ENCODE measurements at places on chromosomes 1 and 21.
A peak's percentile ranks its signal among the peaks of the same experiment; 100 is the strongest.

DNA sequence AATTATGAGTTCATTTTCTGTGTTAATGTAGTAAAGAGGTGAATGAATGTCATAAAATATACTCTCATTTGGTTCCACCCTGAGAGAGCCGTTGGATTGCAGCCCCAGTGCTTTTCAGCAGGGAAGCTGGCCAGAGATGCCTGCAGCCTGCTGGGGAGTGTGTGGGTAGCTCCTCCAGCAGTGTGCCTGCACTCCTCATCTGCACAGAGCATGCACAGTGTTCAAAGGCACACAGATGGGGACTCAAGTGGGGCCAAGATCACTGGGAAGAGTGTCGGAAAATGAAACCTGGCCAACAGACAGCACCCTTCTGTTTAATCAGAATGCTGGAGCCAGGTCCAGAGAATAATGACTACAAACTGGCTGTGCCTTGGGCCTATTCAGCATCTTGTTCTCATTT, 206.8 kb downstream of the ST6GALNAC3 start:
- no peak for DNase-seq

- DNase-seq, result no peak
Measured at GRCh38 chr1:70324683-70325082, 29.8 kb downstream of the ANKRD13C start.

DNA sequence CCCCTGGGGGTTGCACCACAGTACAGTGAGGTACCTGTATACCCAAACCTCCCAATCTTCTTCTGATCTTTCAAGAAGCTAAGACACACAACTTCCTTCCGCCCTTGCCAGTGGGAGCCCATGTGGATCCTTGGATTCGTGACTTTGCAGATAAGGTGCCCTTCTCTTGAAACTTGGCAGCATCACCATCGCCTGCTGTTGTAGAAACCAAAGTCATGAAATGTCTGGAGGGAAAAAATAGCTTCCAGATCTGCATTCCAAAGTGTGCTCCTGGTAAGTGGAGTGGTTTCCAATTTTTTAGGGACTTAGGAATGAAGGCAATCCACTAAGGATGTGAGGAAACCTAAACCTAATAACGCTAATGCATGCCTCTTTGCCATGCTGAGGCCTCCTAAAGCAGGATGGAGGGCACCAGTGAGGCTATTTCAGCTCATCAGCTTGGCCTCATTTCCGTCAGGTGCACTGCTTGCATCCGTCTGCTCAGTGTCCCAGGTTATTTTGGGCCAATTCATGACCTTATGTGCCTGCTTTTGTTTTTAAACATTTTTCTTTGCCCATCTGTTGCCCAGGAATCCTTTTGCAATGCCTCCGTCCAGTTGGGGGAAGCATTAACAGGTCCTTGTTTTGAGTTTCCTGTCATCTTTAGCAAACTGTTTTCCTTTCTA, 8.2 kb upstream of the EFHD2 start:
- peak; percentile 43 for DNase-seq

- DNase-seq, result no peak
Measured at GRCh38 chr1:18234790-18235242, 127.2 kb downstream of the IGSF21 start.

DNA sequence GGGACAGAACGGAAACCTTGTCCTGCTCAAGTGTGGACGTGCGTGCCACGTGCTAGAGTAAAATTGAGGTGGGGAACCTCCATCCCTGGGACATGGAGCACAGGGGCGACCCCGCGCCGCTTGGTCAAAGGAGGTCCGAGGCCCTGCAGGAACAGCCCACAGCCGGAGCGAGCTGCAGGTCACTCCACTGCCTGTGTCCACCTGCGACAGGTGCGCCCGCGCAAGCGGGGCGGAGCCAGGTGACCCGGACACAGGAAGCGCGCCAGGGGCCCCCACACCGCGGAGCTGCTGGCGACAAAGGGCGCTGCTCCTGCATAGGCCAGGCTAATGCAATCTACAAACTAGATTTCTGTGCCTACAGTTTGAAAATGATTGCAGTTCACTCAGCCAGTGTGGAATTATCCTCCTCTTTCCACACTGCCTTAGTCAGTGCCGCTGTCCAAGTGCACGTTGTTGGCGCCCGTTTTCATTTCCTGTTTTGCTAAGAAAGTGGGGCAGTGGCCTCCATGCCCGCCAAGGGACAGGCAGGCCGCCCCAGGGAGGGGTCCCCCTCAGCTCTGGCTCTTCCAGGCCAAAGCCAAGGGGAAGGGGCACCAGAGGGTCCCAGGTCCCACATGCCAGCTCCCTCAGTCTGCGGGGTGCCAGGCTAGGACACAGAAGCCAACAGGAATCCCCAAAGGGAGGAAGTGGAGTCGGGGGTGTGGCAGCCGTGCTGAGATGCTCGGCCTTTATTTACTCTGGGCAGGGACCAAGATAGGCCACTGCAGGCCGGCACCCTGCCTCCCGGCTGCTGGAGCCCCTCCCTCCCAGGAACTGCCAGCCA, 4.3 kb upstream of the NADK start:
- DNase-seq, result peak; percentile 79

- DNase-seq, result peak; percentile 54
Measured at GRCh38 chr1:214494706-214495105, 56.7 kb downstream of the PTPN14 start.

- peak; percentile 78 for DNase-seq
Measured at GRCh38 chr1:170261669-170262068, 115.9 kb downstream of the NTMT2 start.

- peak; percentile 34 for DNase-seq
Measured at GRCh38 chr1:182680901-182681567, 3.4 kb downstream of the RGS8 start.

DNA sequence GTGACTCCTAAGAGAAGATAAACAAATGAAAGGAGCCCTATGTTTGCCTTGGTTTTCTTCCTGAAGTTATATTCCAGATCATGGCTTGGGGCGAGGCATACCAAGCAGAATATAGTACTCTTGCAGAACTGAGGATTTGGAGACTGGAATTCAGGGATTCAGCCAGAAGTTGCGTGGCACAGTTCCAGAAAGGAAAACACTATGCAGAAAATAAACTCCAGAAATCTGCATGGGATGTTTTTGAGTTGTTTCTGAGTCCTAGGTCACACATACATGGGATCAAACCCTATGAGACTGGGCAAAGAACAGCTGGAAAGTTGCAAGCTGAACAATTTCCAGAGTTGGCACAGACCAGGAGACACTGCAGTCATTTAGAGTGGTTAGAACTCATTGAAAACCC, 42.9 kb upstream of the IFFO2 start:
- peak; percentile 83 for DNase-seq

DNA sequence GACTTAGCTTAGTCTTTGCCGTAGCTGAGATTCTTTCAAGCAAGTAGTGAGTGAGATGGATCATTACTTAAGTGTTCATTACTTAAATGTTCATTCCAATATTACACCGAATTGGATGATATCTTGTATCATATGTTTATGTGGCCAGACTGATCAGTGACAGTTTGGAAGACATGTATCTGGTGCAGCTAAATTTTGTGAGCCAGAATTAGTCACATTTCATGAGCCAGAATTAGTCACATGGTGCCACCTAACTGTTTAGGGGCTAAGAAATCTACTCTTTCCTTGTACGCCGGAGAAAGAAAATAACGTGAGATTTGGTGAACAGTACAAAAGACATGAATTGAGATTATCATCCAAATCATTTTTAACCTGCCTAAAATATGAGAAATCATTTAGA, 355.6 kb downstream of the USP25 start:
- DNase-seq, result no peak

DNA sequence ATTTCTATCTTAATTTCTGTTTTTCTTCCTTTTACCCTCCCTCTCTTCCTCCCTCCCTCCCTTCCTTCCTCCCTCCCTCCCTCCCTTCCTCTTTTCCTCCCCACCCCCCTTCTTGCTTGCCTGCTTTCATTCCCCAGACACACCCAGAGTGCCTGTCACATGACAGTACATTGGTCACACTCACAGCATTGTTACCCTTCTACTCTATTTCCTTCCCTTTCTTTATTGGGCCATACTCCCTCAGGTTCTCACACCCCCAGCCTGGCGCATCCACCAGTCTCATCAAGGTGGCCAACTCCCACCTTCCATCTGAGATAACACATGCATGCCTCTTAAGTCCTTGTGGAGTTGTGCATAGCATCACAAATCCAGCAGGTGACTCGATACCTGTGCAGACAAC, 10.9 kb downstream of the TMPRSS3 start:
- no peak for DNase-seq

GRCh38 chr1:207747627-207748492, 4.0 kb upstream of the CD46 start:
- no peak for DNase-seq

DNA sequence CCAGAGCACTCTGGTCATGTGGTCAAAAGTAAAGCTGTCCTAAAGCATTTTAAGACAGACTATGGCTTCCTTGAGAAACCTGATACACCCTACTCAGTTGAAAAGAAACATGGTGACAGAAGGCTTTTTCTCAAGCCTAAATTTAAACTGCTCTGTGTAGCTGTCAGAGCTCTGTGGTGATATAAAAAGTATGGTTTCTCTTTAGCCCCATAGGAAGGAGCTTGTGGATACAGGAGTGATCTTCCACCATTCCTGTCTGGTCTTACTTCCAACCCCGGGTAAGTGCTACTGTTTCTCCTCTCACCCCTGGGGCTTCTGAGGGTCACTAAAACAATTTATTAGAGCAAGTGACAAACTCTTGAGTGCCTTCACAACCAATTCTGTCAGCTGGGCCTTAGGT, 8.5 kb downstream of the TP53BP2 start:
- peak; percentile 52 for DNase-seq

DNA sequence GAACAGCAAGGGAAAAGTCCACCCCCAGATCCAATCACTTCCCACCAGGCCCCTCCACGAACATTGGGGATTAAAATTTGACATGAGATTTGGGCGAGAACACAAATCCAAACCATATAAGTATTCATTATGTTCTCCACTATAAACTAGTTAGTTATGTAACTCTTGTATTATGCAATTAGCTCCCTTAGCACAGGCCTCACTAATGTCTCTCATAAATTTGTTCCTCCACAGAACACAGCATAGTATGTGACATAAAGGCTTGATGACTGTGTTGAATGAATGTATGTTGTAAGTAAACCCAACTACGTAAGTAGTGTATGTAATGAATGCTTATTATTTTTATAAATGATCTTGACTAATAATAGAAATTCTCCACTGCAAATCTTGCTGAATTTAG, 223.3 kb upstream of the ZRANB2 start:
- DNase-seq, result no peak

- DNase-seq, result no peak
Measured at GRCh38 chr1:71634159-71634558, 553.3 kb upstream of the ZRANB2 start.

DNA sequence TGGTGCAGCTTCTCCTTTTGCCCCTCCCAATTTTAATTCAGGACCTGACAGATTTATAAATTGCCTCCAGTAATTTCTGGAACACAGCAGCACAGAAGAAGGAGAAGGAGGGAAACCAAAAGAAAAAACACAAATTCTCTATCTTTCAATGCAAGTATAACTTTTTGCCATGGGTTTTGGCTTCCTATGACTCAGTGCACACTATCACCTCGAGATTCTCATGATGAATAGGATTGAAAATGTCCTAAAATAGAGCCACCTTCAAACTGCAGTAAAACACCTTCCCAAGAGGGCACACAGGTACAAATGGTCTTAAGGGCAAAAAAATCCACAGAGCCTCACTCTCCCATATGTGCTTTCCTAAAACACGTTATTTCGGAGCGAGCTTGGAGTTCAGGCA, 113.6 kb downstream of the HLCS start:
- DNase-seq, result no peak
